CD4-positive, CD25-positive, alpha-beta regulatory T cell (primary cell): ENCODE measurements at places on chromosomes 4 and X. TPM values are rescaled to one million over a fixed set of nuclear protein-coding genes. Genes with fewer than 3 reads are reported as not detected.

CFP gene
- total RNA-seq: 13.9 TPM

DNA sequence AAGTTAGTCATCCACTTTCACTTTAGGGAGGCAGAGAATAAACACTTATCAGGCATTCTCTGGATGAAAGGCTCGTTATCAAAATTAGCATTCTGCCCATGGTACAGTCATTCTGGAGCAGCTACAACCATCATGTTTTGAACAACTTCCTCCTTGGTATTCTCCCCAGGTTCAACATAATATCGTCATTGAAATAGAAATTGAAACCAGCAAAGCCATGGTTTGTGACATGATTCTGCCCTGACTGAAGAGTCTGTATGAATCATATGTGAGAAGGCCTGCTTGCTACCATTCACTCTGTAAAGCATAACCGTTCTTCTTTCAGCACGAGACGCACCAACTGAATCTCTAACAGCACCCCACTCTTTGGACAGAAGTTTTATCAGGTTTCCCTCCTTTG, 127.5 kb upstream of the RADX start:
- peak; percentile 79 for DNase-seq

DNA sequence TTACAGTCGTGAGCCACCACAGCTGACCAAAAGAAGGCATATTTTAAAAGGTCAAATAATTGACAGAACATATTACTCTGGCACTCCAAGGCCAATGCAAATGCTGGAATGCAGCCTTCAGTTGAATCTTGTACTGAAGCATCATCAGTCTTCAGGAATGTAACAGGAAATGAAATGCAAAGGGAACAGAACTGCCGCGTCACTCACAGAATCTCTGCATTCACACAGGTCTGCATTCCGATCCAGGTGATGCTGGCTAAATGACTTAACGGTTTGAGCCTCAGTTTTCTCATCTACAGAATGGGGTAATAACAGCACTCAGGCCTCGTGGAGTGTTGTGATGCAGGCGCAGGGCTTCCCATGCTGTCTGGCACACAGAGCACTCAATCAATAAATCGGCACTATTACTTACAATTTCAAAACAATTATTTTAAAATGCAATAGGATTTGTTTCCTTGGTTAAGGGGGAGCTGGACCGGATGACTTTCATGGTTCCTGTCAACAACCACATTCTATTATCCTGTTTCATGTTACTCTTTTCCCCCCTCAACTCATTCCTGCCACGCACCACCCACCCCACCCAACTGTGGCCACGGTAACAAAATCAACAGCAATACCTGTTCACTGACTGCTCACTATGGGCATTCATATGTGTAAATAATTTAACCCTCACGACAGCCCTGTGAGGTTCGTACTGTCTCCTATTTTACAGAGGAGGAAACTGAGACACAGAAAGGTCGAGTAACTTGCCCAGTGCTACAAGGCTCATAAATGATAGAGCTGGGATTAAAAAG, 32.4 kb downstream of the IGFBP7 start:
- DNase-seq: no peak

RTL5 gene
- 1.1 TPM for total RNA-seq

GRCh38 chr4:106996490-106996889, 39.6 kb downstream of the DKK2 start:
- DNase-seq: no peak

GRCh38 chr4:55928846-55929245, 19.9 kb upstream of the CEP135 start:
- DNase-seq: no peak

DNA sequence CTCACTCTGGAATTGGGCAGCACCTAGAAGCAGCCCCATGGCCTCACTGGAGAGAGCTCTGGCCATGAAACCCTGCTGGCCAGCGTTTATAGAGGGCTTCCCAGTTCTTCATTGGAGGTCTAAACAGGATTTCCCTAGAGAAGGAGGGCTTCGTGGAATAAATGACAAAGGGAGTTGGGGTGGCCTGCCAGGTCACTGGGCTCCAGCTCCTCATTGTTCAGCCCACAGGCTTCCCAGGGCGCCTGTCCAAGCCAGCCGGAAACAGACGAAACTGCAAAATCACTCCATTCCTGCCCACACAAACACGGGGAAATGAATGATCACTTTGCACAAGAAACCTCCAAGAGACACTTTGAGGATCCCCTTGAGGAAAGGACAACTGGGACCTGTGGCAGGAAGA, 189.7 kb downstream of the TSPAN5 start:
- no peak for DNase-seq

FAM184B gene
- not detected for total RNA-seq

GRCh38 chrX:45449982-45450381, 249.3 kb upstream of the DIPK2B start:
- no peak for DNase-seq

FUNDC1 gene
- total RNA-seq: 10.1 TPM

PRDM5 gene
- total RNA-seq: 0.67 TPM

GRCh38 chrX:128623361-128623760, 571.2 kb upstream of the ACTRT1 start:
- no peak for DNase-seq

LDOC1 gene
- total RNA-seq: 2.5 TPM

GRCh38 chr4:65923616-65924015, 253.3 kb upstream of the EPHA5 start:
- no peak for DNase-seq

ZNF81 gene
- total RNA-seq: 10.9 TPM

- no peak for DNase-seq
Observed at GRCh38 chr4:109947457-109947856, 34.8 kb downstream of the EGF start.

DNA sequence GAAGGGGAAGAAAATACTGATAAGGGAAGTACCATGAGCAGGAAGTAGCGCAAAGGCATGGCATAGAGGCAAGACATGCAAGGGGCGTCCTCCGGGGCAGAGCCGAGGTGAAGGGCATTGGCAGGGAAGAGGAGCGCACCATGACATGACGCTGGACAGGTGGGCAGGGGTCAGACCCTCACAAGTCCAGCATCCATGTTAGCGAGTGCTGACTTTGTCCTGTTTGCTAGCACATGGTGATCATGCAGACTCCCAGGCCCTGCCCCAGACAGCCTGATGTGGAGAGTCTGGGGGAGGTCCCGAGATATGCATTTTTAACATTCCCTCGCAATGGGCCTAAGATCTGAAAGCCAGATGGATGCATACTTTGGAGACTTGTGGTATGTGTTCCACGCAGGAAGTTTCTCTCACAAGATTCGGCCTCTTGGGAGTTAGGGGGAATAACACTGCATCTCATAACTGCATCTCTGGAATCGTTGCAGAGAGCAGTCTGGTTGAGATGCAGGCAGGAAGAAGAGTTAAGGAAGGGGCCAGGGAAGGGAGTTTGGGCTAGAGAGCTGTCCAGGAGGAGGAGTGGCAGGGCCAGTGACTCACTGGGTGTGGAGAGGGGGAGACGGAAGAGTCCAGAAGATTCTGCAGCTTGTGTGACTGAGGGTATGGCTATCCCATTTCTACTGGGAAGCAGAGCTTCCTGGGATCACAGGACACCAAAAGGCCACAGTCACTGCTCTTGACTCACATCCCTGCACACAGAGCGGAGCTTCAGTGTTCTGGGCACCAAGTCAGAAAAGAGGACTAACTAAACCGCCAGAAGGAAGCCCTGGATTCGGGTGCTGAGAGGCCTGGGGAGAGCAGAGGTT, 59.7 kb downstream of the FAM184B start:
- DNase-seq: no peak

GUCY1A1 gene
- 1.9 TPM for total RNA-seq

GRCh38 chr4:163688856-163689255, 194.4 kb downstream of the TMA16 start:
- DNase-seq: no peak

CYTL1 gene
- total RNA-seq: 0.54 TPM
